Non-pigmented ciliary epithelial cell (primary cell): ENCODE measurements at places on chromosomes 6 and 20.
A peak's percentile ranks its signal among the peaks of the same experiment; 100 is the strongest.

GRCh38 chr6:37650071-37650481, 47.6 kb downstream of the MDGA1 start:
- DNase-seq, result no peak

DNA sequence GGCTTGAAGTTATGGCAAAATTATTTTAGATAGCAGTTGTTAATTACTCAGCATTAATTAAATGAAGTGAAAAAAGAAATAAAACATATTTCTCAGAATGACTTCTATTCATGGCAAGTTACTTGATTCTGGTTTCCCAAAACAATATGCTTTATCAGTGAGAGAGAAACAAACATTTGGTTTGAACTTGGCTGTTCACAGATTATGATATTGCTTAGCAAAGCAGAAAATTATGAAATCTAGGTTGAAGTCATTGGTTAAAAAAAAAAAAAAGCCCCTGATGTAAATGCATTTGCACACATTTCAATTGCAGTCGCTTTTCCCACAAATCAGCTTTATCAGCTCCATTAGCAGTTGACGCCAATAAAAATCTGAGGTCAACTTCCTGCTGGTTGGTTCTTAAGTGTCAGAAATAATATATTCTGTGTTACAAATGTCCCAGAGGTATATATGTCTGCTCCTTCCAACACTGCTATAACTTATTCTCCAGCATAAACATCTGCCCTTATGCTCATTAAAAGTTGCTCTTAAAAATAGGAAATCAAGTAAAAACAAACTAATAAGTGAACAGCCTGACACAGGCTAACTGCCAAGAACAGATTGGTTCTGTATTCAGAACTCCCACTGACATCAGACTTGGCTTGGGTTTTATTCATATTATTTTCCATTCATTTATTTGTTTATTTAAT, 275.4 kb downstream of the PHF3 start:
- no peak for DNase-seq

DNA sequence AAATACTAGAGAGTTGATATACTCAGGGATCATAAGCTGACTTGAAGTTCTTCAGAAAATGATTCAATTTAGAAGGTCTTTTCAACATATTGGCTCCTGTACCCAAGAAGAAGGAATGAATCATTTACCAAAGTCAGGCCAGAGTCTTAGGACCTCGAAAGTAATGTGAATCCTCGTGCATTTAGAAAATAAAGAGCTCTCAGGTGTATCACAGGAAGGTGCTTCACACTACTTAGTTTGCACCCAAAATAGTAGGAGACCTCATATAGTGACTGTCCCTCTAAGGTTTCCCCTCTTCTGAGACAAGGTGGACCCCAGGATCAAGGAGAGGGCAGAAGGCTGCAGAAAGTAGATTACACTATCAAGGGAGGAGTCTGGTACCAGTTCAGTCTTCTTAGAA, 71.8 kb downstream of the F13A1 start:
- DNase-seq, result no peak

GRCh38 chr20:17838921-17839320, 129.7 kb downstream of the SNX5 start:
- no peak for DNase-seq

- no peak for DNase-seq
Observed at GRCh38 chr20:32896521-32897280, 38.0 kb downstream of the EFCAB8 start.

DNA sequence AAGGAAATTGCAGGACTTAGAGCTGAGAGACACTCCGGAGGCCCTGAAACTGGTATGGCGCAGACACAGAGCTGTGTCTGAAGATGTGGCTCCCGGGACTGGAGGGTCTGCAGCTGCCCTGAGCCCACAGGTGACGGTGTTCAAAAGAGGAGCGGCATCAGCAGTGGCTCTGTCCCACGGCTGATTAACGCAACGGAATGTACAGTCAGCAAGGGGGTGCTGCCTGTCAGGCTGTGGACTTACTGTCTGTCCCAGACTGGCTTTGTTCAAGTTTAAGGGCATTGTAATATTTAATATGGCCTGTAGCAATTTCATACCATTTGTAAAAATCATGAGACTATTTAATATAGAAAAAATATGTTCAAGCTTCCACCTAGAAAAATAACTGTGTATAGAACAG, 228.0 kb upstream of the TAB2 start:
- no peak for DNase-seq

GRCh38 chr20:34082232-34082887, 29.7 kb downstream of the EIF2S2 start:
- no peak for DNase-seq

DNA sequence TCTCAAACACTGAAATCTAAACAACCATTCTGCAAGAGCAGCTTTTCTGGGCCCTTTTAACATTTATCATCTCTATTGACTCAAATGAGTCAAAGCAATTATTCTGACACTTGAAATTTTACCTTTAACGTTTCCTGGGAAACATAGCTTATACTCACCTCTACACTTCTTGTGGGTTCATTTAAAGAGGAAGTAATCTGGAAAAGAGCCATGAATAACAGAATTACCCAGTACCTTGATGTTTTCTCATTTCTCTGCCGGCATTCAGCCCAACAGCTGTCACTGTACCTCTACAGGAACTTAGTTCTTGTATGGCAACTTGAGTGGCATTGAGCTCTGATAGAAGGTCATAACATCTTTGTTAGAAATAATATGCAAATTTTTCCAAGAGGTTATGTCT, 272.2 kb downstream of the KCNQ5 start:
- DNase-seq, result no peak

- no peak for DNase-seq
Observed at GRCh38 chr20:19565736-19566135, 192.3 kb upstream of the RIN2 start.

DNA sequence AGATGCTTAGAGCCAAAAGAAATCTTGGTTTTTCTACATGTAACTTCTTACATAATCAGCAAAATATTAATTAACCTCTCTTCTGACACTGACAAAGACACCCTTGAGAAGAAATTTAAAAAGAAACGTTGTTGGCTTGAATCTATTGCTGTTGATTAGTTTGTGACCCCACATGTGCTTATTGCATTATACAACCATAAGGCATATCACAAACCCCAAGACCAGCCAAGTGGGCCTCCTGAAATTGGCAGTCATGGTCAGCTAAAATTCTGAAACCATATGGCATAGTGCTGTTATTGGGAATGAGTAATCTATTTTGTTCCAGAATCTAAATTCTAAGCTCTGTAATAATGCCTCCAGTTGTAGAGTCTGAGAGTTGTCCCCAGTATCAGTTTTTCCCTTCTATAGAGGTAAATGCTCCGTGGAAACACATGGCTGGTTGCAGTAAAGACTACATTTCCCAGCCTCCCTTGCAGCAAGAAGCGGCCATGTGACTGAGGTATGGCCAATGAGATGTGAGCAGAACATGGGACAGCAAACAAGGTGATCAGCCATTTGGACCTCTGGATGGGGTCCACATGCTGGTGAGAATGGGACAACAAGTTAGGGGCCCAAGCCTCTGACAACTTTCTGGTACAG, 42.3 kb upstream of the PTPN1 start:
- DNase-seq, result no peak

- no peak for DNase-seq
Observed at GRCh38 chr6:159440349-159440748, 252.7 kb downstream of the SOD2 start.

- no peak for DNase-seq
Observed at GRCh38 chr6:18243302-18243893, 20.9 kb downstream of the DEK start.

GRCh38 chr6:27468334-27468733, 4.6 kb downstream of the ZNF184 start:
- DNase-seq, result no peak

- DNase-seq, result no peak
Observed at GRCh38 chr6:20810727-20811108, 276.5 kb downstream of the CDKAL1 start.

DNA sequence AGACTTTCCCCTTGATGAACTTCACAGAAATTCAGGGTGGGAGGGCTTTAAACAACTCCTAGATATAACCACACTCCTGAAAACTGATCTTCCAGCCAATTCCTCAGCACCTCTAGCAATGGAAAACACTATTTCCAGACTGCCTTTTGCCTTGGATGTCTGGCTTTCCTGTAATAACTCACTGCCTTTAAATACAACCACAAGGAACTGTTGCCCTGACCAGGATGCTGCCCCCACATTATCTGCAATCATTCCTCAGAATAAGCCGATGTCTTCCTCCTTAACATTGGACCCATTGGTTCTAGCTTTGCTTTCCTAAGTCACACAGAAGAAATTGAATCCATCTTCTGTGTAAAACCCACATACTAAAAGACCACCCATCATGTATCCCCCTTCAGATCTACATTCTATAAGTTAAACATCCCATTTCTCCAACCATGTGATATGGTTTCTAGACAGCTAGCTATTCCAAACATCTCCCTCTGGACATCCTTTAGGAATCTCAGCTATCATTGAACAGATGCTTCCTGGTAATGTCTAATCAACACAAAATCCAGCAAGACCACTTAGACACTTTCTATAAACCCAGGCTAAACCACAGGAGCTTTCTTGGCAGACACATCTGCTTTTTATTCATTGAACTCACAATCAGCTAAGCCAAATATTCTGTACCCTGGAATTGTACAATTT, 95.9 kb upstream of the KCNQ5 start:
- peak; percentile 3 for DNase-seq

GRCh38 chr6:152026291-152026690, 218.8 kb downstream of the ESR1 start:
- no peak for DNase-seq

- DNase-seq, result no peak
Observed at GRCh38 chr20:17854307-17854903, 114.2 kb downstream of the SNX5 start.

DNA sequence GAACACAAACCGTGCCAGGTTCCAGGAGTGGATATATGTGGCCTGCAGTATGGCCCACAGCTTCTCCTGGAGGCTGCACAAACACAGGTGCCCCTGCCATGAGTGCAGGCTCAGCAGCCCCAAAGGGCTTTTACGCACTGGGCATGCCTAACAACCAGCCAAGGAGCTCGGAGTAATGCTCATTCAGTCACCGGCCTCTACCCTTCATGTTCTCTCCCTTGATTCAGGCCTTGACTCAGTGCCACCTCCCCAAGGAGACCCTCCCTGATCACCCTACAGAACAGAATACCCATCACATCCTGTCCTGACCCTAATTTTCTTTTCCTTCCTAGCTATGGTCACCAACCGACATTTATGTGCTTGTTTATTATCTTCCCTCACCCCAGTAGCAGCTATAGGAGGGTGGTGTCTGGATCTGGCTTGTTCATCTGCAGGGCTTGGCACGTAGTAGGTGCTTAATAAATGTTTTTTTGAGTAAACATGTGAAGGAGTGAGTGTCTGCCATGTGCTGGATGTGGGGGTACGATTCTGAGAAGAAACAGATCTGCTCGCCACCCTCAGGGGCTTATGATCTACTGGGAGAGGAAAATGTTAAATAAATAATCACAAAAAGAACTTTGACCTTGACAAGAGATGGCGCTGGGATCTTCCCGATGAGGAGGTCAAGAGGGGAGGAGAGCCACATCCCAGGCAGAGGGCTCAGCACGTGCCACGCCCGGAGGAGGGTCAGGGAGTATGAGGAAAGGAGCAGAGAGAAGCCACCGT, 9.2 kb downstream of the PXMP4 start:
- DNase-seq, result no peak

DNA sequence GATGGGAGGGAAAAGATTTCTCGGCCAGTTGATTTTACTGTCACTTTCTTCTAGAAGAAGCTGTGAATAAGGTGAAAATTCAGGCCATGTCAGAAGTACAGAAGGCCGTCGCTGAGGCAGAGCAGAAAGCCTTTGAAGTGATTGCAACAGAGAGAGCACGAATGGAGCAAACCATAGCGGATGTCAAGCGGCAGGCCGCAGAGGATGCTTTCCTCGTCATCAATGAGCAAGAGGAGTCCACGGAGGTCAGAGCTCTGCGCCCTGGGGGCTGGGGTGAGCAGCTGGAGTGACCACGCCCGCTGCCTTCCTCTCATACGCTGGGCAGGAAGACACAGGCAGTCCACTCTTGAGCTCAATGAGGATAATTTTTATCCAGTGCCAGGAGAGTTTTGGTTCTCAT, 21.8 kb upstream of the C20orf144 start:
- DNase-seq, result no peak

- DNase-seq, result no peak
Observed at GRCh38 chr6:42152024-42152423, 9.6 kb upstream of the C6orf132 start.

- no peak for DNase-seq
Observed at GRCh38 chr6:63452125-63452524, 120.2 kb upstream of the LOC128125822 start.
